T-helper 17 cell (primary cell): ENCODE measurements at places on chromosomes 5 and 9.
A peak's percentile ranks its signal among the peaks of the same experiment; 100 is the strongest.

GRCh38 chr5:149618581-149619248, 37.4 kb downstream of the ARHGEF37 start:
- no peaks in the 10 kb centered on the region for H3K27me3 ChIP-seq
- no peak for DNase-seq
- H3K36me3 ChIP-seq, result no peaks in the 10 kb centered on the region
- H3K27ac ChIP-seq, result no peak overlapping the region

DNA sequence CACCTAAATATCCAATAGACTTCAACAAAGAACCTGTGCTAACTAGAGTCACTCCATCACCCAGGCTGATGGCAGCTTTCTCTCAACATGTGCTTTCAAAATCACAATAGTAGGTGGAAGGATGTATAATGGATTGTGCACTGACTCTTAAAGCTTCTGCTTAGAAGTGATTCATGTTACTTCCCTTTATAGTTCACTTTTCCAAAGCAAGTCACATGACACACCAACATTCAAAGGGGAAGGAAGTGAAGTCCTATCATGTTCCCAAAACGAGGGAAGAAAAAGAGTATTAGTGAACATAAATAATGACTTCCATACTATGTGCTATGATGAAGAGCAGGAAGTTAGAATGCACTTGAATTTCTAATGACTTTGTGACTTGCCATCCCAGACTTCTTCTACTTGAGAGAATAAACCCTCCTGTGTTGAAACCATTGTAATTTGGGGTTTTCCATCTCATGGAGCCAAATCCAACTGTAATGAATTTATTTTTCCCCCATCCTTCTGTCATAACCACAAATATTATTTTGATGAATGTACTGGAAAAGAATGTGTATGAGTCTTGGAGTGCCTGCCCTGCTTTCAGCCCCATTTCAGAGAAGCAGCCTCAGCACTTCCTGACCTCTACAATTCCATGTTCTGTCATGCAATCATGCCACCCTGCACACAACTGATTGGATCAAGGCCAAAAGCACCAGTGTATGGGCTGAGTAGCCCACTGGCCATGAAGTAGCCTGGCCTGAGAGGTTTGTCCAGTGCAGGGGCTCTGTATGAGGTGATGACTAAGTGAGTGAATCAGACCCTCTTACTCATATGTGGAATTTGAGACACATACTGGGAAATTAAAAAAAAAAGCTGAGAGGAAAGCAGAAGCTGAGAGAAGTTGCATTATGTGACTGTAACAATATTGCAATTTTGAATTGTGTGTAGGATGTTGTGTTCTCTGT, 525.9 kb upstream of the CLINT1 start:
- DNase-seq, result no peak
- H3K36me3 ChIP-seq, result no peaks in the 10 kb centered on the region
- no peak overlapping the region for H3K27ac ChIP-seq
- H3K4me3 ChIP-seq, result no peak overlapping the region

- no peak overlapping the region for H3K27ac ChIP-seq
- H3K4me1 ChIP-seq, result no peaks in the 10 kb centered on the region
- no peak overlapping the region for H3K4me3 ChIP-seq
- no peak for DNase-seq
- peaks cover 2% of the 10 kb centered on the region for H3K27me3 ChIP-seq
Observed at GRCh38 chr5:175590471-175590881, 67.4 kb upstream of the HRH2 start.

DNA sequence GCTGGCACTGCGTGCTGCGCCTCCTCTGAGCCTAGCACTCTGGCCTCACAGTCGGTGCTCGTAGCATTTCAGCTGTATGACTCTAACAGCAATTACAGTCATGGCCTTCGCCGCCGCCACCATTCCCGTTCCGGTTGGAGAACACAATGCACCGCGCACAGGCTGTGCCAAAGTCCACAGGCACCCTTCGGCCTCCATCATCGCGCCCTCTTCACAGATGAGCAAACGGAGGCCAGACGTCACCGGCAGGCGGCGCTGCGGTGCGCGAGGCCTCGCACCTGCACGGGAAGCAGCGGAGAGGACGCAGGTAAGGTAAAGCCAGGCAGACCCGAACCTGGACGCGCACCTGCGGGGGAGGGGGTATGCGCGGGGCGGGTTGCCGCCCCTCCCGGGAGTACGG, 128.9 kb downstream of the BARX1 start:
- H3K4me3 ChIP-seq, result peak overlapping the region; percentile 13
- peaks cover 12% of the 10 kb centered on the region for H3K4me1 ChIP-seq
- DNase-seq, result peak; percentile 25
- H3K27ac ChIP-seq, result peak overlapping the region; percentile 24
- peaks cover 9% of the 10 kb centered on the region for H3K36me3 ChIP-seq
- peaks cover 82% of the 10 kb centered on the region for H3K27me3 ChIP-seq

DNA sequence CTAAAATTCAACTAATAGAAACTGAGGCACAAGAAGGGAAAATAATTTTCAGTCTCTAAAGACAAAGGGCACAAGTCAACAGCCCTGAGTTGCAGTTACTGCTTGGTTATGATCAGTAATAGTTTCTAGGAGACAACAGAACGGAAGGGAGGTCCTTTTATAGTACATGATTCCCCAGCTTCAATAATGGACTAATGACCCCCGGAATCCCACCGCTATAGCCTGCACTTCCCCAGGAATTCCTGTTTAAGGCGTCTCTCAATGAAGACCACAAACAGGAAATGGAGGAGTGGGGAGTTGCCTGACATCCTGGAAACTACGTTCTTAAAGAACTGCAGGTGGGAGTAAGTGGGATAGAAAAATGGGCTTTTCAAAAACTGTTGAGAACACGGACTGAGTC, 60.6 kb downstream of the DIAPH1 start:
- H3K4me1 ChIP-seq, result peaks cover 29% of the 10 kb centered on the region
- no peak for DNase-seq
- peak overlapping the region; percentile 53 for H3K4me3 ChIP-seq
- H3K27ac ChIP-seq, result peak overlapping the region; percentile 96

DNA sequence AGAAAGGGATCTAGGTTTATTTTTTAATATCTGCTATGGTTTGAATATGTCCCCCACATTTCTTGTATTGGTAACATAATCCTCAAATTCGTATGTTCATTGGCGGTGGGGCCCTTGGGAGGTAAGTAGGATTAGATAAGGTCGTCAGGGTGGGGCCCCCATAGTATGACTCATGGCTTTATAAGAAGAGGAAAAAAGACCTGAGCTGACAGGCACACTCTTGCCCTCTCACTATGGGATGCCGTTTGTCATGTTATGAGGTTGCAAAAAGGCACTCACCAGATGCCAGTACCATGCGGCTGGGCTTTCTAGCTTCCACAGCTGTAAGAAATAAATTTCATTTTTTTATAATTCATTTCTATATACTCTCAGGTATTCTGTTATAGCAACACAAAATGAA, 67.3 kb upstream of the SGCD start:
- no peak for DNase-seq
- H3K36me3 ChIP-seq, result no peaks in the 10 kb centered on the region
- no peak overlapping the region for H3K4me3 ChIP-seq
- no peaks in the 10 kb centered on the region for H3K4me1 ChIP-seq
- H3K27ac ChIP-seq, result no peak overlapping the region

DNA sequence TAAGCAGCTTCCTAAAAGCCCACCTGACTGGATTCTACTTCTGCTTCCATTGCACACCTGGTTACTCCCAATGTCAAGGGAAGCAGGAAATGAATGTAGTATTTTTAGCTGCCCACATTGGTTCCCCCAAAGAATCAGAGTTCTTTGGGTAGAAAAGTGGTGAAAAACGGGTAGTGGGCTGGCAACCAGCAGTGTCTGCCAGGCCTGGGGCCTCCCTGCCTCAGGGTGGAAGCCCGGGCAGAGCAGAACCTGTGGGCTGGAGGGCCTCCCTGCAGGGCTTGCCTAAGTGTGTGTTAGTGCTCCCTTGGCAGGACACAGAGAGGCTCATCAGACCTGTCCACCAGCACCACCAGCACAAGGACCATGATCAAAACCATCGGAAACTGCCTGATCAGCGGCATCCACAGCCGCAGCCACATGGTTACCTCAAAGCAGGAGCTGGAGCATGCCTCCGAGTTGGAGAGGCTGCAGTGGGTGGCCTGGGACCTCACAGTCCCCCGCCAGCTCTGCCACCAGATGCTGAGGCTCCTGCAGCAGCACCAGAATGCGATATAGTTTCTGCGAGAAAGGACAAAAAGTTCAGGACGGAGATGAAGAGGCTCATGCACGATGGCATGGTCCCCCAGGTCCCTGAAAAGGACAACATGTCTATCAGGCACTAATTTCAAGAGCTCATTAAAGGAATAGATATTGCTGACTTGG, 72.2 kb downstream of the PTPDC1 start:
- no peak for DNase-seq
- H3K27me3 ChIP-seq, result peaks cover 6% of the 10 kb centered on the region
- no peak overlapping the region for H3K27ac ChIP-seq
- peaks cover 4% of the 10 kb centered on the region for H3K4me1 ChIP-seq
- H3K4me3 ChIP-seq, result no peak overlapping the region

GRCh38 chr5:66859526-66859925, 263.3 kb downstream of the MAST4 start:
- no peak for DNase-seq
- peaks cover 6% of the 10 kb centered on the region for H3K36me3 ChIP-seq
- no peak overlapping the region for H3K27ac ChIP-seq
- H3K4me3 ChIP-seq, result no peak overlapping the region
- H3K4me1 ChIP-seq, result peaks cover 14% of the 10 kb centered on the region
- peaks cover 18% of the 10 kb centered on the region for H3K27me3 ChIP-seq

DNA sequence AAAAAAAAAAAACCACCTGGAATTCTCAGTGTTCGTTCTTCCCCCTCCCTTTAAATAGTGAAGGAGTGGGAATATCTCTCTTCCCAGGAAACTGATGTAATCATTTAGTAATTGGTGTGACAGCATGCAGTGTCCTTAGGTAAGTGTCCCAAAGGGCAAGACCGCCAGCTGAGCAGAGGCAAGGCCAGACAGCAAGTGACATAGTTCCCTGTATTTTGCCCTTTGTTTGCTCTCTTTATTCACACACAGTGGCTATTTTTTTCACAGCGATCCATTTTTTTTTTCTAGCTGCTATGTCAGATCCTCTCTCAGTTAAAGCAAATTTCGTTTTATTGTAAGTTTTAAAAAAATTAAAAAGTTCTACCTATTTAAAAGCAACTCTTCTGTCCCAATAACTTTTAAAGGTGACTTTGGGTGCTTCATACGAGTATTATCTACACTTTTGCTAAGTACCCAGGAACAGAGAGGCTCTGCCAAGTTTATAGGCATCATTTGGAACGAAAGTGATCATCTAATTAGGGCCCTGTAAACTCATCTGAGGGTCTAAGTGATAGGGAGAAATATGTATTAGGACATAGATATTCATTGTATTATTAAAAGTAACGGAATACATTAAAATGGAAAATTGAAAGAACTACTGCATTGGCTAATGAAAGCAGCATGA, 98.2 kb upstream of the ALDH1A1 start:
- no peak overlapping the region for H3K27ac ChIP-seq
- no peak overlapping the region for H3K4me3 ChIP-seq
- DNase-seq, result no peak
- H3K27me3 ChIP-seq, result peaks cover 26% of the 10 kb centered on the region
- H3K36me3 ChIP-seq, result peaks cover 2% of the 10 kb centered on the region

DNA sequence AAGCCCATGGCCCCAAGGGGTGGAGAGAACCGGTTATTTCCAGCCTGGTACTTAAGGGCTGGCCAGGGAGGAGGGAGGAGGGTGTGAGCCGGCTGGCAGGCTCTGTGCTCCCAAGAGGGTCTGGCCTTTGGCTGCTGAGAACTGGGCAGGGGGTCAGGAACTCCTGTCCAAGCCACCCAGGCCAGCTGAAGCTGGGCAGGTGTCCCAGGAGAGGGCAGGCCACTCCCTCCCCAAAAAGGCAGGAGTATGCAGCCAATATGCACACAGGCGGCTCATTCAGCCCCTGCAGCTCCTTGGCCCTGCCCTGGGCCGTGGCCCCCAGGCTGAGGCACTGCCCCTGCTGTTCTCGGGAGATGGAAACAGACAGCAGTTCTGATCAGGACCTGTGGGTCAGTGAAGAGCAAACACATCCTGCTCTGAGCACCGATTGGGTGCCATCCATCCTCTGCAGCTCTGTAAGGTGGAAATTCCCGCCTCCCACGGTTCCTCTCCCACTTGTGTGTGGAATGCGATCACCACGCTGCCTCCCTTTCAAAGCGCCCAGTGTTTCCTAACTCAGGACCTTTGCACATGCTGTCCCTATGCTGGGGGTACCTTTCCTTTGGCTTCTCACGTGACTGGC, 17.1 kb upstream of the KIF12 start:
- H3K27me3 ChIP-seq, result peaks cover 53% of the 10 kb centered on the region
- H3K4me1 ChIP-seq, result no peaks in the 10 kb centered on the region
- no peak overlapping the region for H3K27ac ChIP-seq
- no peak overlapping the region for H3K4me3 ChIP-seq

GRCh38 chr5:123116757-123117156, 27.7 kb downstream of the PRDM6 start:
- peaks cover 3% of the 10 kb centered on the region for H3K4me1 ChIP-seq
- peaks cover 71% of the 10 kb centered on the region for H3K27me3 ChIP-seq
- H3K27ac ChIP-seq, result no peak overlapping the region
- no peaks in the 10 kb centered on the region for H3K36me3 ChIP-seq
- H3K4me3 ChIP-seq, result no peak overlapping the region

DNA sequence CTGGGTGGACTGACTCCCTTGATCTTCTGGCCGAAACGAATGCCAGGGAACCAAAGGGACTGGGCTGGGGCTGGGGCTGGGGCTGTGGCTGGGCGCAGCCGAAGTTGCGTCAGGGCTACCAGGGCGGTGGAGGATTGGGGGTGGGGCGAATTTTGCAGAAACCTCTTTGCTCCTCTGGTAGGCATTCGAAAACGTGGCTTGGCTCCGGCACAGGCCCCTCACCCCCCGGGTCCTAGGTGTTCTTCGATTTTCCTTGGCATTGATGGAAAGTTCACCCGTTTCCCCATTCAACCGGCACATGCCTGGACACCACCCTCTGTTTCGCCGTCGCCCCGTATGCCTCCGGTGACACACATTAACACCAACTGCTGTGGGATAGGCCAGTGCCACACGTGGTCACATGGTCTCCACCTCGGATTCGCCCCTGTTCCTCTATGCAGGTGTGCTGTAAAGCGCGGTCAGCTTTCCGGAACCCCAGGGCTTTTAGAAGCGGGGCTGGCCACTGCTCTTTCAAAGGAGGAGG, 477.1 kb downstream of the SPATA31A7 start:
- H3K4me3 ChIP-seq, result no peak overlapping the region
- H3K36me3 ChIP-seq, result no peaks in the 10 kb centered on the region
- no peaks in the 10 kb centered on the region for H3K4me1 ChIP-seq
- no peak overlapping the region for H3K27ac ChIP-seq

DNA sequence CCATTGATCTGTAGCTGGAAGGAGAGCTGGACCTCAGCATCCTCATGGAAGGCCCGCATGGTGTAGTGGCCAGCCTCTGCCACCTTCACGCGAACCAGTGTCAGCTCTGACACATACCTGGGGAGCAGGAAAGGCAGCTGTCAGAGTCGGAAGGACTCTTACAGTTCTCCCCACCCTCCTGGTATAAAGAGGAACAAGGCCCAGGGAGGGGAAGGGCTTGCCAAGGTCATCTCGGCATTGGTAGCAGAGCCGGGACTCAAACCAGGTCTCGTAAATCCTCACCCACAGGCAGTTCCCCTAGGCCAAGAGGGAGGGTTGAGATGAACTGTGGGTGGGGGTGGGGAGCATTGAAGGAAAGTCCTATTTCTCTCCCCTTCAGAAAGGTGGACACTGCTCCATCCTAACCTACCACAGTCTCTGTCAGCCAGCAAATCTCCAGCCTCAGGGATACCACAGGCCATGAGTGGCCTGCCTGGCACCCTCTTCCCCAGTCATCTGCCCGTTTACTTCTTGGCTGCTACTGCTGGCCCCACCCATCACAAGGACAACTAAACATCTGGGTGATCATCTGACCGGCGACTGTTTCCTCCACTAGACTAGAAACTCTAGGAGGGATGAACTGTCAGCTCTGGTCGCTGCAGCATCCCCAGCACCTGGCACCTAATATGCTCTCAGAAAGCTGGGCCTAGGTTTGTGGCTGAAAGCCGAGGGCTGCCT, 23.5 kb downstream of the PDGFRB start:
- H3K36me3 ChIP-seq, result no peaks in the 10 kb centered on the region
- no peak overlapping the region for H3K4me3 ChIP-seq
- H3K4me1 ChIP-seq, result peaks cover 5% of the 10 kb centered on the region
- H3K27ac ChIP-seq, result no peak overlapping the region
- no peak for DNase-seq
- peaks cover 25% of the 10 kb centered on the region for H3K27me3 ChIP-seq
